ENCODE measurements at places on chromosomes 7 and 10. TPM values are rescaled to one million over a fixed set of nuclear protein-coding genes. Genes with fewer than 3 reads are reported as not detected.

EPO gene
- not detected for total RNA-seq

GCK gene
- total RNA-seq: 4.2 TPM

LSM8 gene
- total RNA-seq: 20.5 TPM

HEPACAM2 gene
- total RNA-seq: not detected

All from dorsolateral prefrontal cortex (tissue), 122 donors.